ENCODE measurements at places on chromosomes 7 and 10.

GRCh38 chr10:2464483-2464882, 602.9 kb upstream of the PFKP start:
- no peak for DNase-seq

- no peak for DNase-seq
Measured at GRCh38 chr10:74539317-74539716, 287.1 kb upstream of the KAT6B start.

GRCh38 chr10:36943544-36943943, 181.9 kb upstream of the ANKRD30A start:
- DNase-seq, result no peak

- DNase-seq, result no peak
Measured at GRCh38 chr7:112022128-112022527, 184.1 kb downstream of the DOCK4 start.

GRCh38 chr10:87053577-87054181, 33.6 kb downstream of the FAM25A start:
- DNase-seq, result no peak

- peak; percentile 39 for DNase-seq
Measured at GRCh38 chr7:17497549-17498167, 199.2 kb downstream of the AHR start.

GRCh38 chr10:62096256-62096933, 172.2 kb downstream of the RTKN2 start:
- no peak for DNase-seq

GRCh38 chr7:156881679-156882078, 11.3 kb downstream of the LMBR1 start:
- no peak for DNase-seq

GRCh38 chr10:111249925-111250324, 173.1 kb downstream of the ADRA2A start:
- no peak for DNase-seq

DNA sequence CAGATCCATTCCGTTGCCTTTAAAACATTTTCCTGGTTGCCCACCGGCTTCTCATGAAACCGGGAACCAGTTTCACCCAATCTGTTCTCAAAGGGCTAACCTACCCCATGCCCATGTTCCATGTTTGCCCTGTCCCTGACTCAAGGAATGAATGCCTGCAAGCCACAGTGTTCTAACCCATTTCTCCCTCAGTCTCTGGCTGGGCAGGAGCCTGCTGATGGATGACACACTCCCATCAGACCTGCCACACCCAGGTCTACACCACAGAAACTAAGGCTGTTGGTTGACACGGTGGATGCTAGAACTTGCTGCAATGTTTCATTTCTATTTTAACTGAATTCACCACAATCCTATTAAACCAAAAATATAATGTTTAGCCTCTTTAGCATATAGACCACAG, 15.6 kb downstream of the CLRN3 start:
- DNase-seq, result no peak
